ENCODE measurements at places on chromosomes 4 and X.

GRCh38 chr4:110878413-110878812 lies 255.5 kb upstream of the PITX2 start:
- DNase-seq: no peak

DNA sequence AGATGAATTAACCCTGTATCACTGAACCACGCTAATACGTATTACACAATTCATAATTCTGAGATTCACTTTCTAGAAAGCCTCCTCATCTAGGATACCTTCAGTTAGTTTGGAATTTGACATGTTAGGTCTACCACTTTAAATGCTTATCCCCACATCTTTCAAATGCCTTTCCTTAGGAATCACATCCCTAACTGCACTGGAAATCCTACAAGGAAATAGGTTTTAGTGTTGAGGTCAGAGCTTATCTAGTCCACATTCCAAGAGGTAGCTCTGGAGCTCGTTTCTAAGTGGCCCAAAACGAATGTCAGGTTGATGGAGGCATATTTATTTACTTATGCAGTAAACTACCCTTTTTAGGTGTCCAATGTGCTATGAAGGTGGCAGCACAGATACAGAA lies 18.0 kb downstream of the PDHA1 start:
- DNase-seq: no peak

DNA sequence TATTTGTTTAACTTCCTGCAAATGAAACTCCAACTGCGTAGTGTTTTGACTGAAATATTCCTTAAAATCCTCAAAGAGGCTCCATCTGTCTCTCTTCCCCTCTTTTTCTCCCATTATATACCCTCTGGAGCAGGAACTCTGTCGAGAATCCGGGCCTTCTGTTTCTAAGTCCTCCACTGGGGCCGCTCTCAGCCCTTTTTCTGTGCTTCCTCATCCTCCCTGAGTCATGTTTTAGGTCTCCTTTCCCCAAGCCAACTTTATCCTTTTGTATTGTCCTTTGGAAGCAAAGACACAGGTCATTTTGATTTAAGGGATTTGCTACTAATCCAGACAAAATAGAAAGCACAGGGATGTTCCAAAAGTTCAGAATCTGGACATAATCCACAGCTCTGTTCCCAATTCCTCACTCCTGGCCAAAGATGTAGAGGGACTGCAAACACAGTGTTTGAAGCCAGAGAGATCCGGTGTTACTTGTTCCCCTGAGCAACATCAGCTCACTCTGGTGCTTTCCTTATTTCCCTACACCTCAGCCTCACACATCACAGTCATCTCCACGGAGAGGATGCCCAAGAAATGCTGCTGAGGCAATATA lies 131.0 kb upstream of the KLF3 start:
- DNase-seq: no peak

GRCh38 chr4:33873791-33874190 lies 2370.5 kb downstream of the ARAP2 start:
- no peak for DNase-seq

DNA sequence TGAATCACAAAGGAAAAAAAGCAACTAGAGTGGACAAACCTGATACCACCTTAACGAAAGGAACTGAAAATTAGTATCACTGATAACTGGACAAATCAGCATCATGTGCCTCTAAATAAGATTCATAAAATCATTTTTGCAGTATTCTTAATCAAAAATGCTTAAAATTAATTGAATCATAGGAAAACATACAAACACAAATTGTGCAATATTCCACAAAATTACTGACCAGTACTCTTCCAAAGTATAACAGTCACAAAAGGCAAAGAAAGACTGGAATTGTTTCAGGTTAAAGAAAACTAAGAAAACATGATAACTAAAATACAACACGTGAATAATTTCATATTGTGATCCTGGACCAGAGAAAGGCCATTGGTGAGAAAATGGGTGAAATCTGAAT lies 27.1 kb downstream of the FBXW7 start:
- DNase-seq: no peak

DNA sequence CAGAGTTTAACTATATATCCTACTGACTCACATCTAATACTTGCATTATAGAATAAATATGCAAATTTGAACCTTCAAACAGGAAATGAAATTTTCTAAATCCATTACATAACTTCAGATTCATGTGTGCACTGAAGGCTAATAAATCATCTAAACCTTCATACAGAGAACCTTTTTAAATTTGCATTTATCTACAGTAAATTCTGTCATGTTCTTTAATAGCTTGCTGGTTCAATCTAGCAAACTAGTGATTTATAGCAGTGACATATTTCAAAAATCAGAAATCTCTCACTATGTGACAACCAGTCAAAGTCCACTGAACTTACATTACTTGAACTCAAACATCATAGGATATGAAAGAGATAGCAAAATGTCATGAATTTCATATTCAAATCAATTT lies 65.1 kb downstream of the LRBA start:
- DNase-seq: no peak

GRCh38 chr4:156512622-156513021 lies 459.0 kb downstream of the PDGFC start:
- DNase-seq: no peak

GRCh38 chrX:16087076-16087475 lies 36.3 kb upstream of the GRPR start:
- DNase-seq: no peak

- no peak for DNase-seq
These were observed 357.8 kb downstream of the TMA16 start for GRCh38 chr4:163852246-163852645.

DNA sequence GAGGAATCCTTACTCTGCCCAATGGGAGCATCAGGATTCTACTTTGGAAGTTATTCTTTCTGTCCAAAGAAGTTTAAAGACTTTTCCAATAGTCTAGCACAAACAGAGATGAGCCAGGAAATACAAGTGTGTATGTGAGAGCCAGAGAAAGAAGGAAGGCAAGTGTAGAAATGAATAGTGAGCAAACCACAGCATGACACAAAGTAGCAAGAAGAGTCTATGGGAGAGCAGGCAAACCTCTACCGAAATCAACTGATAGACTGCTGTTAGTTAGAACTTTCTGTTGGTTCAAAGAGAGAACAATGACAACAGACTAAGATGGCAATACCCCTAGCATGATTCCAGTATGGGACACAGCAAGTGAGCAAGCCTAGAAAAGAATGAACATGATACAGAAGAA lies 16.1 kb upstream of the GPR34 start:
- no peak for DNase-seq

DNA sequence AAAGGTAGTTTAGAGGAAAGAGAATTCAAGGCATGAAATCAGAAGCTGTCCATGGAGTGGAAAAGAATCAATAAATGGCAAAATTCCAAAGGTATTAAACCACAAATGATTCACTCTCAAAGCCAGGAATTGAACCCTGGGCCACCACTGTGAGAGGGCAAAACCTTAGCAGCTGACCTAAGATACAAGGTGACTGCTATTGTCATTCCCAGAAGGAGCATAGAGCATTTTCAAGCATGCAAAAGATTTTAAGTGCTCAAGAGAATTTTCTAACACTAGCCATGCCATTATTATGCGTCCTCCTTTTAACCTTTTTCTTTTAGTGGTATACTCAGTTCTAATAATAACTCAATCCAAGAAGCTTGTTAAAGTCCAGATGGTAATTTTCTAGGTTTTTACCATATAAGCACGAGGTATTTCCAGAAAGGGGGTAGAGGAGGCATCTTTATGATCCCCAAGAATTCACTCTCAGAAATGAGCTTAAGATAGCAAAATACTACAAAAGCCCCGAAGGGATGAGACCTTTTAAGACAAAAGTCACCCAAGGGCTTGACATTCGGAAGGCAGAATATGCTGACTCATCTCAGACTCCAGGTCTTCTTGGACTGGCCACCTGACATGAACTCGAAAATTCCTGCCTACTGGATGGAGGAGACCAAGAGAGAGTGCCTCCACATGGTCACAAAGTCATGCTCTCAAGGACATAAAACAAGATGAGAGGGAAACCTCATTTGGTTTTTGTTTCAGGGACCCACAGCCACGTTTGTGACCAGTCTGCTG lies 13.8 kb upstream of the PAGE5 start:
- DNase-seq: no peak

DNA sequence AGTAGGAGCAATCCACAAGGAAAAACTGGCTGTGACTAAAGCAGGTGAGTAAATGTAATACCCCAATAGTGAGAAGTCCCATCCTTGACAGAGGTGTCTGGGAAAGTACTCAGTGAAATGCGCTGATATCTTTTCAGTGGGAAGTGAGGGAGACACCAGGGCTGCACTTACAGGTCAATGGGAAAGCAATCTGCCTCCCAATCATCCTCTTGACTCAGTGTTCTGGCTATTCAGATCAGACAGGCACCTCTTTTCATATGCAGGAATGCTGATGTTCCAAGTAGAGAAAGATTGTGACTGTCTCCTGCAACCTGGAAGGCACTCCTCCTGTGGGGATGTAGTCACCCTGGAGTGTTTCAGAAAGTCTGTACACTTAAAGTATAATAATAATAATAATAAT lies 39.9 kb upstream of the SPIN2A start:
- DNase-seq: no peak

GRCh38 chr4:142128529-142128928 lies 492.1 kb downstream of the IL15 start:
- no peak for DNase-seq

- no peak for DNase-seq
These were observed 27.4 kb upstream of the PJA1 start for GRCh38 chrX:69192603-69193002.

DNA sequence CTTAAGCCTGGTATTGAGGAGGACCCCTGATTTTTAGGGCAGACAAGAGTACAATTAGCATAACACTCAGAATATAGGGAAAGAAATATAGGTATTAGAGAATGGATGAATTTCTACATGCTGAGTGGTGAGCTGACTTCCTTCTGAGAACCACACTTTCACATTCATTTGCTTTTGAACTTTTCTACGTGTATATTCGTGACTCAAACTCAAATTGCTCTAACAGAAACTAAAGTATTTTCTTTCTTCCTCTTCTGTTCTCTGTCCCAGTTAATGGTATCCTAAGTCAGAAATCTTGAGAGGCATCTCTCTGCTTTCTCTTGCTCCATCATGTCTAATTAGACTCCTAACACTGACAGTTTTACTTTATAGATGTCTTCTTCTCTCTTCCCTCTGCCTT lies 103.2 kb upstream of the CITED1 start:
- DNase-seq: no peak

All from SK-N-DZ (cell line).